ENCODE measurements at places on chromosomes 4 and X. TPM values are rescaled to one million over a fixed set of nuclear protein-coding genes. Genes with fewer than 3 reads are reported as not detected.

GRCh38 chr4:13268165-13268564 lies 216.0 kb downstream of the RAB28 start:
- no peak for DNase-seq

The SRPK3 gene
- 0.51 TPM for total RNA-seq

DNA sequence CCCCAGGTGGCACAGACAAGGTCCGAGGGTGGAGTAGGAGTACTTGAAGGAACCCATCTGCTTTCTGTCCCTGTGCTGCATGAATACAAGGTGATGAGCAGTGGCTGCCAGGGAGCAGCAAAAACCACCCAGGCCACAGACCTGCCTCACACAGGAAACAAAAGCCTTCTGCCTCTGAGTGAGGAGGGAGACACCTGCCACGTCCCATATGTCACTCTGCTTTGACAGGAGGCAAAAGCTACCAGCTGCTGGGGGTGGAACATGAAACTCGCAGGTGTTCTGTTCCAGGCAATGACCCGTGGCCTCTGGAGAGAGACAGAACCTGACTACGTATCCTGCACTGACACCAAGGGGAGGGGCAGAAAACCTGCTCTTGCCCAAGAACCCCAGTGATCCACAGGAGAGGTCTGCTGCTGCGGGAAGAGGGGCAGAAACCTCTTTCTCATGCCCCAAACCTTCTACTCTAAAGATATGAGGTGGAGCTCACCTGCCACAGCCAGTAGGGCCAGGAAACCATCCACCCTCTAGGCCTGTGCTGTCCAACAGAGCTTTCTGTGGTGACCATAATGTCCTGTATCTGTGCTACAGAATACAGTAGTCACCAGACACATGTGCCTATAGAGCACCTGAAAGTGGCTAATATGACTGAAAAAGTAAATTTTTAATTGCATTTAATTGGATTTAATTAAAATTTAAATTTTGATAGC lies 172.9 kb downstream of the PRDM5 start:
- DNase-seq, result no peak

- peak; percentile 87 for DNase-seq
Observed at GRCh38 chr4:25320773-25321172, 8.2 kb downstream of the ZCCHC4 start.

DNA sequence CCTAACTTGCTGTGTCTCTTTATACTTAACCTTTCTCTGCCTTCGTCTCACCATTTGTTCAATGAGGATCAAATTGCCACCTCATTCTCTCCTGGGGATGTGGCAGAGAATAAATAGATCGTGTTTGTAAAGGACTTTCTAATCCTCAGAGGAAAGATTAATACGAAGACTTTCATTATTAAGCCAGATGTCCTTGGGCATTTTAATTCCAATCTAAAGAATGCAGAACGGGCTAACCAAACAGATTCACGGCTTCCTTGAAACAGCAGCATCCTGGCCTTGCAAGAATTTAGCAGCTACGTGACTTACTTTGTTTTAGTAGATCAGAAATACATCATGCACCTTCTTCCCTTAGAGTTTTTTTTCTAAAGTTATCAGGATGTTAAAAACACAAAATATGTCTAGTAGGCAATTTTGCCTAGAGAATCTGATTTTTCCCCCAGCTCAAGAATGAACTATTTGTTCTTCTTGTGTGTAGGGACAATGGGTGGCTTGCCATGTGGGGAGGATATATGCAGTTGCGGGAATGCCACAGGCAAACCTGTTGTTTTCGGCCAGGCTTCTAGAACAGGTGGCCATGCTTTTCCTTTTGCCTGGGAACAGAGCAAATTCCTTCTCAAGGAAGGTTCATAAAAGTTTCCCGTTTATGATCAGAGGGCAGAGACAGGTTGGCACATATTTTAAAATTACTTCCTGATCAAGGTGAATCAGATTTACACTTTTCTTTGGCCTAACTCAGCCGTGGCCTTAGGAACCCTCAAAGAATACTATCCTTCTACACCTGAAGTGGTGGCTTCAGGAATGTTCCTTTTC lies 3.0 kb downstream of the MID1 start:
- no peak for DNase-seq

DNA sequence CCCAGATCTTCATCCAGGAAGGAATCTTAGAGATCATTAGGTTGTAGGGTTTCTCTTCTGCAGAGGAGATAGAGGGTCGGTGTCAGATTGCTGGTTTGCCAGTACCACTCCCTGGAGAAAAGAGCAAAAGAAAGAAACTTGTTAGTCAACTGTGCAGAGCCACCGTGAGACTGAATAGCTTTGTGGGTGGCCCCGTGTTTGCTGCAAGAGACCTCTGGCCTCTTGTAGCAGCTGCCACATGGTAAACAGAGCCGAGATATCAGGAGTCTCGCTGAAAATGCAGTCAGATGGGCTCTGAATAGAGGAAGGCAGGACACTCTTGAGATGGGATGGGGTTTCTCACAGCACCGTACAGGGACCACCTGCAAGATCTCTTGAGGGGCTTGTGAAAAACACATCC lies 149.7 kb downstream of the PTTG2 start:
- no peak for DNase-seq

The ANXA5 gene
- 481 TPM for total RNA-seq

DNA sequence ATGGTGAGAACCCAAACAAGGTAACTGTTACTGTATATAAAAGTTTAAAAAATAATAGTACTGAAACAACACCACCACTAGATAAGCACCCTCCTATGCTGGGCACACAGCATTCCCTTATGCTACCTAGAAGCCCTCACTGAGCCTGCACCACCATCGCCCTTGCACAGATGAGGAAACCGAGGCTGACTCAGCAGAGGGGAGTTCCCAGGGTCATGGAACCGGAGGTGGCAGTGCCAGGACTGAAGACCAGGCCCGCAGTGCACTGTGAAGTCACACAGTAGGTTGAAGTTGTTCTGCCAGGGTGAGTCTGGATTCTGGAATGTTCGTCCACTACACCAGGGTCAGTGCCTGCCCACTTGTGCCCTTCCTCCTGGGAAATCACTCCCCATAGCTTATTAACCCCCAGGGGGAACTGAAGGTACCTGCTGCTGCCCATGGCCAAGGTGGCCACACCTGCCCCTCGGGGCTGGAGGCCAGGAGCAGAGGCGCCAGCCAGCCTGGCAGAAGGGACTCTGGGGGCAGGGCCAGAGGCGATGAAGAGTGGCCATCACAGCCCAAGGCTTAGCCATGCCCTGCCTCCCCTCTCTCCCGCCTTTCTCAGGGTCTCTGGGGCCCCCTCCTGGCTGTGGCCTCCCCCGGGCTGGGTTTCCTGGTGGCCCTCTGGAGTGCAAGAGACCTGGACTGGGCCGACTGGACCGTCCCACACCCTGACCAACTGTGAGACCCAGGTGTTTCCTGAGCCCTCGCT lies 15.1 kb upstream of the ABLIM2 start:
- DNase-seq, result no peak

DNA sequence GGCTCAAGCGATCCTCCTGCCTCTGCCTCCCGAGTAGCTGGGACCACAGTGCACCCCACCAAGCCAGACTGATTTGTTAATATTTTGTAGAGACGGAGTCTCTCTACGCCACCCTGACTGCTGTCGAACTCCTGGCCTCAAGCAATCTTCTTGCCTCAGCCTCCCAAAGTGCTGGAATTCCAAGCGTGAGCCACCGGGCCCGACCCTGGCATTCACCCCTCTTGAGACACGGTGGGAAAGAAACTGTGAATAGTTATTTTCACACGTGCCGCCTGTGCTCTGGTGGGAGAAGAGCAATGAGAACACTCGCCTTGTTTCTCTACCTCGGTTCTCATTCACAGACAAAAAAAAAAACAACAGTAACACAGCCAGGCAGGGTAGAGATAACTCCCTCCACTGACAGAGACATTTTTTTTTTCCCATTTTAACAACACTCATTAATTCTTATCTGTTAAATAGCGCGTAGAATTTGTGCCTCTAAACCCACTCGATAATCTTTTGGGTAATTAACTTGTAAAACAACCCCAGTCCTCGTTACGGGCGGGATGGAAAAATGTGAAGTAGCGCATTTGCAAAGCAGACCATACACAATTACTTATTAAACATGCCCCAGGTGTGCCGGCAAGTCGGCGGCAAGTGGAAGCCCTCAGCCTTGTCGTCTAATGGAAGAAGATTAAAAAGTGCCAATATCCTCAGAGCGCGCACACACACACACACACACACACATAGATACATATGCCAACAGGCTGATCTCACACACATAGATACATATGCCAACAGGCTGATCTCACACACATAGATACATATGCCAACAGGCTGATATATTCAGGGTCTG lies 103.3 kb downstream of the DHRSX start:
- DNase-seq, result no peak

DNA sequence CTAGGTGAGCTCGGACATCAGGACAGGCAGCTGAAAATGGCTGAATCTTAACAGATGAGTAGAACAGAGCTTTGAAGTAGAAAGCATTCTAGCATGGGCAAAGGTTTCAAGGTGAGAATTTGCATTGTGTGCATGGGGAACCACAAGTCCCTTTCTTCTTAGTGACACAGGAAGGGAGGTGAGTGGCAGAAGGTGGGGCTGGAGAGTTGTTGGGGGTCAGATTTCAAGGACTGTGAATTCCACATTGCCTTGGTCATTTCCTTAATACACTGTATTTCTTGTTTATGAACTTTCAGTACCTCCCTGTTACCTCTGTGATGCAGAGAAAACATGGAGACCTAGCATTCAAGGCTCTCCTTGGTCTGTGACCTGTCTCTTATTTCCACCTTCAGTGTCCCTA lies 4.1 kb downstream of the APEX2 start:
- DNase-seq, result no peak

The BEX4 gene
- 11.1 TPM for total RNA-seq

The OPRPN gene
- total RNA-seq, result not detected

The GPR34 gene
- total RNA-seq, result not detected

The TSPAN7 gene
- not detected for total RNA-seq

The GAGE2A gene
- total RNA-seq, result not detected

- DNase-seq, result no peak
Observed at GRCh38 chrX:72662020-72662747, 51.9 kb downstream of the PHKA1 start.

DNA sequence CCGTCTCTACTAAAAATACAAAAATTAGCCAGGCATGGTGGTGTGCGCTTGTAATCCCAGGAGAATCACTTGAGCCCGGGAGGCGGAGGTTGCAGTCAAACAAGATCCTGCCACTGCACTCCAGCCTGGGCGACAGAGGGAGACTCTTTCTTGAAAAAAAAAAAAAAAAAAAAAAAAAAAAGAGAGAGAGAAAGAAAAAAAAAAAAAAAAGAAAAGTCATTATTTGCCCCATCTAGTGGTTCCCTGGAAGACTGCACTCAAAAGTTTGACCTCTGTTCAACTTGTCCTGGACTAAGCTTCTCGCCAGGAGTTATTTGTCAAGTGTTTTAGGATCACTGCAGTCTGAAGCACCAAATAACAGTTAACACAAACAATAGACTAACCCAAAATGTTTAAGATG lies 45.3 kb upstream of the KCTD8 start:
- DNase-seq, result no peak

GRCh38 chr4:76182463-76182862 lies 31.2 kb downstream of the SCARB2 start:
- no peak for DNase-seq

- DNase-seq, result no peak
Observed at GRCh38 chr4:5128569-5128968, 77.3 kb downstream of the STK32B start.

DNA sequence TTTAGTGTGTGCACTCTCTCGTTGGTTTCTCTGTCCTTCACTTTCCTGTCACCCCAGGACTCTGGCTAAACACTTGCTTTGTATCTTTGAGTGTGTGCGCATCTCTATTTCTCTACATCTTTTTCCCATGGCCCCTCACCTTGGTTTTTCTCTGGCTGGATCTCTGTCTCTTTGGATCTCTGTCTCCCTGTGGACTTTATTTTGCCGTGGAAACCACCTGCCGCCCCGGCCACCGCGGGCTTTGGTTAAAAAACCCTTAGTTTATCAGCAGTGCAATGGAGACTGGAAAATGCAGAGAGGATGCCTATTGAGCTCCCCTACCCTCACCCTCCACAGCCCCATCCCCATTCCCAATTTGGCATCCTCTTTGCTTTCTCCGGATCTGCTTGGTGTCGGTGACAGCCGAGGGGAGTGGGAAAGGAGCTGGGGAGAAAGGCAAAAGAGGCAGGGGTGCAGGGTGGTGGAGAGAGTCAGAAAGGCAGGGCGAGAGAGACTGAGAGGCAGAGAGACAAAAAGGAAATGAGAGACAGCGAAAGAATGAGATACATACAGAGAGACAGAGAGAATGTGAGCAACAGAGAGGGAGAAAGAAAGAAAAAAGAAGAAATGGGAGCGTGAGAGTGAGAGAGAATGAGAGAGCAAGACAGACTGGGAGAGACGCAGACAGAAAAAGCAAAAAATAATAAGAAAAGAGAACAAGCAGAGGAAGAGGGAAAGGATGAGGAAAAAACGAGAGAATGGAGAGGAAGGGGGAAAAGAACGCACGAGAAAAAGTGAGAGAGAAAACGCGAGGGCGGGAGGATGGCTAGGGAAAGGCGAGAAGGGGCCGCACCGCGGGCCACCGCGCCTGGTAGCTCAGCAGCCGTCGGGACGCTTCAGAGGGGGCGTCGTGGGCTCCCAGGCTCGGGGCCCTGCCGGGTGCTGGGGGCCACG lies 688 bp downstream of the GPR101 start:
- no peak for DNase-seq

The TECRL gene
- total RNA-seq, result not detected

DNA sequence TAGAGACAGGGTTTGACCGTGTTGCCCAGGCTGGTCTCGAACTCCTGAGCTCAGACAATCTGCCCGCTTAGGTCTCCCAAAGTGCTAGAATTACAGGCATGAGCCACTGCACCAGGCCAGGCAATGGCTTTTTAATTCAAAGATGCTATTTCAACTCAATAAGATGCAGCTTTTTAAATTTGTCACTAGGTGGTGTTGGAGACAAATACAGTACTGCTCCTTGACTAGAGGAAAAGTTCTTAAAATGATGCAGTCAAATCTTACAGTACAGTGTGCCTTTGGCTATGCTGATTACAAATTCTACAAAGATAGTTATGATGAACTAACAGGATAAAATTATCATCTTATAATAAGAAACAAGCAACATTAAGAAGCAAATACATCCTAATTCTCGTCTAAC lies 441.1 kb downstream of the KCNIP4 start:
- peak; percentile 47 for DNase-seq

The STIM2 gene
- total RNA-seq, result 33.0 TPM

The ARHGAP36 gene
- total RNA-seq, result not detected

DNA sequence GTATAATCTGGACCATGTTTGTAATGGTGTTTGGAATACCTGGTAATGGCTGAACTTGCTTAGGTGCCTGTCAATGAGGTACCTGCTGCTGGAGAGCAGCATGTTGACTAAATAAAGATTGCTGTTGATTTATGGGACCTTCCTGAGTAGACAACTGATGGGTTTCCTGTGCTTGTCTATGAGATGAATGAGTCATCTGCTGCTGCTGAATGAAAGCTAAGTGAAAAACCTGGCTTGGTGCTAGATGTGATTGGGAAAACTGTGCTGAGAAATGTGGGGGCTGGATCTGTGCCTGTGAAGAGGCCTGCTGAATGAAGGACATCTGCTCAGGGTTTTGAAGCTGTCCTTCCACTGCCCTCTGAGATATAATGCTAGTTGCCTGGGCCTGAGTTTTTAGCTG lies 69.6 kb downstream of the WNK3 start:
- no peak for DNase-seq

- DNase-seq, result no peak
Observed at GRCh38 chr4:176779421-176779820, 13.3 kb downstream of the VEGFC start.

Data from fibroblast of lung (primary cell).